Esophagus muscularis mucosa (tissue), 4 donors: ENCODE measurements at places on chromosomes 1 and 21. TPM values are rescaled to one million over a fixed set of nuclear protein-coding genes. Genes with fewer than 3 reads are reported as not detected.
A peak's percentile ranks its signal among the peaks of the same experiment; 100 is the strongest.

The FAM72C gene
- total RNA-seq = not detected

GRCh38 chr1:18077657-18078215 is 29.9 kb upstream of the IGSF21 start:
- DNase-seq = no peak

GRCh38 chr1:163305441-163305840 is 16.3 kb upstream of the NUF2 start:
- no peak for DNase-seq

- DNase-seq = no peak
These were observed 8.1 kb upstream of the INKA2 start for GRCh38 chr1:111747282-111747734.

The CD164L2 gene
- total RNA-seq = not detected

The PKLR gene
- not detected for total RNA-seq

DNA sequence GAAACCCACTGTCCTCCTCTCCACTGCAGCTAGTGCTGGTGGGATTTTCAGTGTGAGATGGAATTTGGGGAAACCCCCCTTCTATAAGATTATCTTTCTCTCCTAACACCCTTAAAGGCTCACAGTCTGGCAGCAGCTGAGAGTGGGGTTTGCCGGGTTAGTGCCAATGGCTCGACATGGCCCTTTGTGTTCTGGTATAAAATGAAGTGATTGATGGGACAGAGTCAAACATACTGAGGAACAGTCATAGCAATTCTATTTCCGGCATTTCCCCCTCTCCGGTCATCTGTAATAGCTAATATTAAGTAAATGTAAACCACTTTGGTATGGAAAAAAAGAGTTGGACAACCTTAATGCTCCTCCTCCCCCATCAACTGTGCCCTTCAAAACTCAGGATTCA is 37.6 kb downstream of the TFF3 start:
- no peak for DNase-seq

The CDC20 gene
- total RNA-seq = 0.42 TPM

- no peak for DNase-seq
These were observed 242.7 kb upstream of the JUN start for GRCh38 chr1:59026472-59026948.

The TRAF3IP3 gene
- total RNA-seq = 4.3 TPM

- no peak for DNase-seq
These were observed 137.1 kb downstream of the AKT3 start for GRCh38 chr1:243712941-243713340.

DNA sequence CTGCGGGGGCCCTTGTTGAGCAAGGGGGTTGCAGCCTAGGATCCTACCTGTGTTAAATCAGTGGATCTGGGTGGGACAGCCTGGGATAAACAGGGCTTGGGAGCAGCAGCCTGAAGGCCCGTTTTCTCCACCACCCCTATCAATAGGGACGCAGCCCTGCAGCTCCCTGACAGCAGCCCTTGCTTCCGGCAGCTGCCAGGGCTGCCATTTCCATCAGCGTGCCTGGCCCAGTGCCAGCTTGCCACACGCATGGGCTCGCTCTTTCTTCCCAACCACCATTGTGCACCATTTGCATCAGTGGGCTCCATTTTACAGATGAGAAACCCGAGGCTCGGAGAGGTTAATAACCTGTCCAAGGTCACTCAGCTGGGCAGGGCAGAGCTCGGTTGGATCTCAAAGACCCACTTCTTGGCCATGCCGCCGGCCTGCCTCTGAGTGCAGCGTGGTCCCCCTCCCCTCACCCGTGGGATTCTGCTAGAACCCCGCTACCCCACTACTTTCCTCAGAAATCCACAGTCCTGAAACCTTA is 3.8 kb downstream of the WNT4 start:
- DNase-seq = no peak

GRCh38 chr21:34865400-34866241 is 183.5 kb downstream of the RUNX1 start:
- DNase-seq = no peak

The RIPK4 gene
- 0.99 TPM for total RNA-seq

DNA sequence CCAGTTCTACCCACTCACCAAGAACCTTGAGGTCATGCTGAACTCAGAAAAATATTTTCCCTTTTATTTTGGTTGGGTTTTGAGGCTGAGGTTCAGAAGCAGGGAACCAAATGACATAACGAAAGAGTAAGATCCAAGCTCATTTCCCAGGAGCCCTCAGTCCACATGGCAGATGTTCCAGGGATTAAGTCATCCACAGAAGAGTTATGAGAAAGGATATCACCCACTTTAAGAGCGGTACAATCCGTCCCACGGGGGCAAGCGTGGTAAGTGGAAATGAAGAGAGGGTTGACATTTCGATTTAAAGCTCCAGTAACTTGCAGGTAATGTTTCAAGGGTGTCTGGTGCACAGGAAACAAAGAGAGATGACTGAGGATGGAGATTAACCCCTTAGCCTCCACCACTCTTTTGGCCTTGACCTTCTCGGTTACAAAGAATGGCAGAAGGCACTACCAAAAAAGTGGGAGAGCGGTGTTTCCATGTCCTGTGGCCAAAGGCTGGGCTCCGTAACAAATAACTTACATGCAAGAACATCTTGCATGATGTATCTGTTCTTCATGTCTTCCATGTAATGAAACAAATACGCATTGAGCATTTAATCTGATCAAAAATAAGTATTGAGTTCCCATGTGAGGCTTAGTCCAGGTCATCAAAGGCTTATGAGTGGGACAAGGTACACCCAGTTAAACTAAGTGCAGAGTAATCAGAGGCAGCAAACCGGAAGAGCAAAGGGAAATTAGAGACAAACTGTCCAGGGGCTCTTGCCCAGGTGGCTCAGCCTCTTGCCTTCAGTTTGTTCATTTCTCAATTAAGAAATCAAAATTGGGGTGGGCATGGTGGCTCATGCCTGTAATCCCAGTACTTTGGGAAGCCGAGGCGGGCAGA is 241.4 kb downstream of the TOMM20 start:
- no peak for DNase-seq

The ZNF436 gene
- total RNA-seq = 13.7 TPM

GRCh38 chr1:85001742-85002141 is 4.8 kb upstream of the MCOLN2 start:
- no peak for DNase-seq

GRCh38 chr1:180560200-180560867 is 1.6 kb downstream of the OVAAL start:
- no peak for DNase-seq

DNA sequence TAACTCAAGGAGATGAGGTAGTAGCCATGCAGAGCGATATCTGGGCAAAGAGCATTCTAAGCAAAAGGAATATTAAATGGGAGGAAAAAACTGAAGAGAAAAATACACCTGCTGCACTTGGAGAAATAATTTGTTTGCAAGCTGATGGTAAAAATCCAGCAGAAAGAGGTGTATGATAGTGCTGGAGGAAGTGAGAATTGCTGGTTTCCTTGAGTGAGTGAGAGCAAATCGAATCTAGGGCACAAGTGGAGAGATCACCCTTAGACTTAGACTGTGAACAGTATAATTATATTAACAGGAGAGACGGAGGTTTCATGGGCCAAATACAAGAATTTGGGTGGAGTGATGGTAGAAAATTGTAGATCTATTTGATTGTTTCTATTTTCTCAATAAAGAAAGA is 2.7 kb upstream of the CR1 start:
- no peak for DNase-seq

DNA sequence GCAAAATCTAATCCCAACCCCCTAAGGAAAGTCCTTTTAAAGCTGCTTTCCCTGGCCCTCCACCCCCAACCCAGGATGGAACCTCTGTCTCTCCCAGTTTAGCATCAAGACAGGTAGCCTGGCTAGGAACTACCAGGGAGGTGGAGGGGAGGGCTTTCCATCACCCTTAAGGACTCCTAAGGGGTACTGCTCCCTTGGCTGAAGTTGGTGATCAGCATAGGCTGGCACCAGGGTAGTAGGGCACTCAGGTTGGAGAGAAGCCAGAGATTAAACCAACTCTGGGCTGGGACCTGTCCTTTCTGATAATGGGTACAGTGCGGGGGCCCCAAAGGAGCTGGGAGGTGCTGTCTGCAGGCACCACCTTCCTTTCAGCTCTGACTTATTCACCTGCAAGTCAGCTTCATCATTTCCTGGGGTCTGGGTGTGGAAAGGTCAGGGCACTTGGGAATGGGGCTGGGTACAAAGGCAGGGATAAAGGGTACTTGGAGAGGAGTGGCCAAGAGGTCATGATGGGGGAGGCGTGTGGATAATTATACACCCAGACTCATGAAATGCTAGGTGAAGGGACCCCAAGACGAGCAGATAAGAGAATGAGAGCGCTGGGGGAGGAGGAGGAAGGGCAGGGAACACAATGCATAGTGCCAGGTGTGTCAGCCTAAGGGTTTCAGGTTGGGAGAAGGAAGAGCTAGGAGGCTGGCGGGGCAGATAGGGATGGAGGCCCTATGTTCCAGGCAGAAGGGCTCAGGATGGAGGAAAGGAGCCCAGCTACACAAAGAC is 1.2 kb downstream of the ARHGEF2 start:
- DNase-seq = no peak

DNA sequence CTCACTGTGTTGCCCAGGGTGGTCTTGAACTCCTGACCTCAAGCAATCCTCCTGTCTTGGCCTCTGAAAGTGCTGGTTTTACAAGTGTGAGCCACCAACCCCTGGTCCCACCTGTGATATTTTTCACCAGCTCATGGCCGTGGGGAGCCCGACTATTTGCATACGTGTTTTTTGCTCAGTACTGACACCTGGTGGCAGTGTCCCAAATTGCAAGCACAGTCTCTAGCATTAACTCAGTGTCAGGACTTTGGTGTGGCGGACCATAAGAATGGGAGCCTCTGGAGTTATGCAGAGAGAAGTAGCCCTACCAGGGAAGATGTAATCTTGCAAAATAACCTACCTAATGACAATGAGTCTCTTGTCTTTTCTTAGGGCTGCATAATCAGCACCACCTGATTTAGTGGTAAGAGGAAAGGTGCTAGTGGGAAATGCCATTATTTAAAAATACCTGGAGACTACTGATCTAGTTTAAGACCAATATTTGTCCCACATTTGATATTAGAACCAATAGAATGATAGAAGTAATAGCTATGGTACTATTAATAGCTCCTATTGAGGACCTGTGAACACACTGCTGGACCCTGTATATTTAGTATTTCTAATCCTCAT is 305.4 kb downstream of the DISC1 start:
- peak; percentile 5 for DNase-seq

GRCh38 chr1:152505083-152505482 is 5.5 kb upstream of the LCE5A start:
- peak; percentile 86 for DNase-seq

The SPRR5 gene
- total RNA-seq = not detected

- no peak for DNase-seq
These were observed 55.1 kb downstream of the DISP3 start for GRCh38 chr1:11533790-11534787.

DNA sequence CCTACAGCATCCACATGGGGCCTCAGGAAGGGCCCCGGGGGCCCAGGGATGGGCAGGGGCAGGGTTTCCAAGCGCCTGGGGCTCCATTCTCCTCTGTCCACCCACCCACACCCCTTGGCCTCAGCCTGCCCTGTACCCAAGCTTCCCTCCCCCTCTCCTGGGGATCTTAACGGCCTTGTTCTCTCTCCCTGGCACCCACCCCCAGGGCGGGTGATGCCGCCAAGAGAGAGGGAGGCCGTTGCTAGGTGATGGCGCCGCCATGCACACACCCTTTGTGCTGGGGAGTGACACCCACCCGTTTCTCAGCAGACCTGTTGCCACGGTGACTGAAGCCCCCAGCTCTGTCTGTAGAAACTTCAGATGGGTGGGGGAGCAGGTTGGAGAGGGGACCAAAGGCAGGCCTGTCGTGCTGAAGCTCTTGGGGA is 7.6 kb downstream of the GPR37L1 start:
- DNase-seq = no peak

The OLIG2 gene
- not detected for total RNA-seq

DNA sequence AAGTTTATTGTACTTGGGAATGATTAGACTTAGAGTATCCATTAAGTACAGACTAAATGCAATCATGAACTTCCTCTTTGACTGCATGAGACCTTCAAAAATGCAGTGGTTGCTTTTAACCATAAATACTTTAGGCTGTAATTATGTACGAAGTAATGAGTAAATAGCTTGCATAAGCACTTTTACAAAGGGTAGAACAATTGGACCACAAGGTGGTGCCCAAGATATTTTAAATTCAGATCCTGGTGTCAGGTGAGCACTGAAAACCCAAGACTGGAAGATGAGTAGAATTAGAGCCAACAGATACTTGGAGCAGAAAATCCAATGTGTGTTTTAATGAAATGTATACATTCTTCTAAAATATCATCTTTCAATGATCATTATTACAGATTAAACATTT is 43.4 kb upstream of the RHOU start:
- no peak for DNase-seq

GRCh38 chr1:214124281-214124805 is 136.6 kb downstream of the PROX1 start:
- DNase-seq = no peak
